MM.1S (cell line): ENCODE measurements at places on chromosomes 3 and 15.
A peak's percentile ranks its signal among the peaks of the same experiment; 100 is the strongest.

- no peak for DNase-seq
- no peaks in the 10 kb centered on the region for H3K36me3 ChIP-seq
- H3K4me3 ChIP-seq, result no peak overlapping the region
- peaks cover 7% of the 10 kb centered on the region for H3K4me1 ChIP-seq
- no peak overlapping the region for H3K27ac ChIP-seq
- H3K27me3 ChIP-seq, result peaks cover 73% of the 10 kb centered on the region
Measured at GRCh38 chr15:74208496-74208895, 5.9 kb upstream of the STRA6 start.

GRCh38 chr15:70269311-70269911 is 171.7 kb upstream of the TLE3 start:
- H3K36me3 ChIP-seq, result no peaks in the 10 kb centered on the region
- no peak for DNase-seq
- H3K4me1 ChIP-seq, result no peaks in the 10 kb centered on the region

DNA sequence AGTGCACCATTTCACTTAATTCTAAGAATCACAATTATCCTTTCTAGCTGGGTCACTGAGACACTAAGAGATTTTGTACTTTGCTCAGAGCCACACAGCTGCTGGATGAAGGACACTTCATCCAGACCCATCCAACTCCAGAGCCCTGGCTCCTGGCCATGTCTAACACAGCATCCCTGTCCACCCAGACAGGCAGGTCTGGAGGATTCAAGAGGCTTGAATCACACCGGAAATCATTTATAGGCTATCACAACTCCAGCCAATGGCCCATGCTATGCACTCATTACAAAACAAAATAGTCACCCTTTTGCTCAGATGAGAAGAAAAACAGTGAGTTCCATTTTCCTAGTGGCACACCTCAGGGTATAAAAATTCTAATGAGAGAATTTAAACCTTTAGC is 198.2 kb upstream of the LMCD1 start:
- no peak overlapping the region for H3K4me3 ChIP-seq
- no peaks in the 10 kb centered on the region for H3K36me3 ChIP-seq
- no peak overlapping the region for H3K27ac ChIP-seq
- no peaks in the 10 kb centered on the region for H3K27me3 ChIP-seq
- no peak for DNase-seq
- H3K4me1 ChIP-seq, result no peaks in the 10 kb centered on the region

DNA sequence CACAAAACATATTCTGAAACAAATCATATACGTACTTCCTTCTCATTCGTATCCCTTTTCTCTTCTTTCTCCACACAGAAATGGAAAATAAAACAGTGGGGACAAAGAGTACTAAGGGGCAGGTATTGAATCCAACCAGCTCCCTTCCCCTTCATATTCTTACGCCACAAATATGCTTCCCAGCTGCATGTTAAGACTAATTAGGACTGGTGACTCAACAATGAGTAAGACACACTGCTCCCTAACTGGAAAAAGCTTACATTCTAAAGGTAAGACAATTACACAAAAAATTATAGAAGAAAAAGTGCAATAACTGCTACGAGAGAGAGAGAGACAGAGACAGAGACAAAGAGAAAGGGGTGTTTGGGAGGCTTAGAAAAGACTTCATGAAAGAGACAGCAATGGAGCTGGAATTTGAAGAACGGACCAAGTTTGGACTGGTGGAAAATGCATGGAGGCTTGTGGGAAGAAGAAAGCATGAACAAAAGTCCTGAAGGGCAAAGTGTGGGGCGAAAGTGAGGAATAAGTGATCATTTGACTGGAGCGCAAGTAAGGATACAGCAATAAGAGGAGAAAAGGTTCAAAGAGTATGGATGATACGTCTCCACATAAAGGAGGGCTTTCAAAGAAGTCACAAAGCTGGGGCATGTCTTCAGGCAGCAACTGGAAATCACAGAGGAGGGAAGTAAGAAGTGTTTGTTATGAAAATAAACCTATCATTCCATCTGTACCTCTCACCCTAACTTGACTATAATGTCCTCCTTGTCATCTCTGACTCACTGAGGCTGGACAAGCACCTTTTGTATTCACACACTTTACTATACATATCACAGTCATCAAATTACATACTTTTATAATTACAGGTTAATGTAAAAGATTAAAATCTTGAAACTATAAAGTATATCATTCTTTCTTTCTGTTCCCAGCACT is 49.2 kb downstream of the RYK start:
- no peak overlapping the region for H3K4me3 ChIP-seq
- H3K27ac ChIP-seq, result no peak overlapping the region
- H3K36me3 ChIP-seq, result no peaks in the 10 kb centered on the region
- no peaks in the 10 kb centered on the region for H3K4me1 ChIP-seq
- no peaks in the 10 kb centered on the region for H3K27me3 ChIP-seq

DNA sequence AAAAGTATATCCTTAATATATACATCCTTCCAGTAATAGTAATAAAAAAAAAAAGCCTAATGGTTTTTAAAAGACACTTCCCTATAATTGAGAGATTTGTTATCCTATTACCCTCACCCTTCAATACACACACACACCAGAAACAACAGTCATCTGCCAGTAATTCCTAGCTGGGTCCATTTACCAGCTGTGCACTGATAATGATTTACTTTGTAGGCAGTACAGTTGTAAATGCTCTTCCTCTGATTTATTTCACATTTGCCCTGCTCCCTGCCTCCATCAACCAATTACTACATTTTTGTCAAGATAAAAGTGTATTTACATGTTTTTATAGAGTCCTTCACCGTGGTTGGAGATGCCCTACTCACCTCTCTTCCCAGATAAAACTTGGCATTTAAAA is 12.4 kb downstream of the TPM1 start:
- no peak for DNase-seq
- H3K27ac ChIP-seq, result no peak overlapping the region
- H3K36me3 ChIP-seq, result no peaks in the 10 kb centered on the region
- no peak overlapping the region for H3K4me3 ChIP-seq
- H3K27me3 ChIP-seq, result no peaks in the 10 kb centered on the region
- no peaks in the 10 kb centered on the region for H3K4me1 ChIP-seq

DNA sequence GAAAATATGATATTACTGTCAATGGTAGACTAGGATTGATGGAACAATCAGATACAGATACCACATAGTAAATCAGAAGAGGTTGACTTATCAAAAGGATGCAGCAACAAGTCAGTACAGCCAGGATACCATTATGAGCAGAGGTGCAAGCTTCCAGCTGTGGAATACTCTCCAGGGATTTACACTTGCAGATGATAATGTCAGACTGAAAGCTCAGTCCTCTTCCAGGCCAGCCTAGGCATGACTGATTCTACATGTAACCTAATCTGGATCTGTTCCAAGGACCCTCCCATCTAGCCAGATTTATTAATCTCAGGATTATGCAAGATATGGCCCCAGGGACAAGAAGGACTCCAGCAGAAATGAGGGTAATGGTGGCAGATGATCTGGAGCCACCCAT is 8.2 kb downstream of the FILIP1L start:
- no peaks in the 10 kb centered on the region for H3K27me3 ChIP-seq
- H3K27ac ChIP-seq, result peak overlapping the region; percentile 74; the same call in 1 of the 2 replicates
- peaks cover 34% of the 10 kb centered on the region for H3K4me1 ChIP-seq

DNA sequence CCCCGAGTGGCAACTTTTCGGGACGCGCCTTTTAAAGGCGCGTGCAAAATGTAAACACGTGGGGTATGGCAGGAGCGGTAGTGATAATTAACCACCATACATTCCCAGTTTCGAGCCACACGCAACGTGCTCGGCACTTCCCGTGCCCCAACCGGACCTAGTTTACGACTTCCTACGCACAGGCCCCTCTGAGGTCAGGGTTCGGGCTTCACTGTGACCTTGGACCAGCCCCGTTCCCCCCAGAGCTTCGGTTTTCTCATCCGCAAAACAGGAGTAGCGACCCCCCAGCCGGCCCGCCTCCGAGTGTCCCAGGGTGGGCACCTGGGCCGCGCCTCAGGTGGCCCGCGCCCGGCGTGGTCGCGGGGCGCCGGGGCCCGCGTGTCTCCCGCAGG is 451 bp downstream of the CHCHD4 start:
- H3K4me1 ChIP-seq, result peaks cover 56% of the 10 kb centered on the region
- H3K27me3 ChIP-seq, result no peaks in the 10 kb centered on the region
- DNase-seq, result peak; percentile 84

- H3K4me3 ChIP-seq, result no peak overlapping the region
- H3K4me1 ChIP-seq, result no peaks in the 10 kb centered on the region
- H3K27ac ChIP-seq, result no peak overlapping the region
- no peaks in the 10 kb centered on the region for H3K36me3 ChIP-seq
- no peaks in the 10 kb centered on the region for H3K27me3 ChIP-seq
Measured at GRCh38 chr3:49775538-49775937, 10.8 kb downstream of the IP6K1 start.

GRCh38 chr3:61638741-61639140 is 77.4 kb downstream of the PTPRG start:
- no peak for DNase-seq
- H3K27me3 ChIP-seq, result no peaks in the 10 kb centered on the region

- 0 out of 2 replicates have a peak, but pooled peaks cover 3% of the 10 kb centered on the region for H3K36me3 ChIP-seq
- peak overlapping the region; percentile 75 for H3K4me3 ChIP-seq
- no peaks in the 10 kb centered on the region for H3K27me3 ChIP-seq
- H3K27ac ChIP-seq, result no peak overlapping the region
Measured at GRCh38 chr3:51538115-51538458, 432 bp upstream of the RAD54L2 start.

- no peak for DNase-seq
- no peak overlapping the region for H3K4me3 ChIP-seq
- H3K4me1 ChIP-seq, result no peaks in the 10 kb centered on the region
- no peak overlapping the region for H3K27ac ChIP-seq
- H3K36me3 ChIP-seq, result no peaks in the 10 kb centered on the region
- H3K27me3 ChIP-seq, result no peaks in the 10 kb centered on the region
Measured at GRCh38 chr15:39889601-39890000, 30.5 kb downstream of the GPR176 start.

GRCh38 chr3:159898147-159898546 is 90.5 kb upstream of the IL12A start:
- no peak for DNase-seq
- no peaks in the 10 kb centered on the region for H3K27me3 ChIP-seq
- no peaks in the 10 kb centered on the region for H3K36me3 ChIP-seq

GRCh38 chr15:52150871-52151270 is 38.3 kb upstream of the BCL2L10 start:
- no peaks in the 10 kb centered on the region; the same call in 1 of the 2 replicates for H3K36me3 ChIP-seq
- 0 out of 2 replicates have a peak, but pooled peaks cover 8% of the 10 kb centered on the region for H3K4me1 ChIP-seq
- H3K27ac ChIP-seq, result no peak overlapping the region
- H3K27me3 ChIP-seq, result no peaks in the 10 kb centered on the region
- H3K4me3 ChIP-seq, result no peak overlapping the region

GRCh38 chr3:14210290-14210688 is 31.7 kb downstream of the LSM3 start:
- H3K4me1 ChIP-seq, result no peaks in the 10 kb centered on the region
- no peak overlapping the region for H3K4me3 ChIP-seq
- H3K27me3 ChIP-seq, result no peaks in the 10 kb centered on the region
- no peak for DNase-seq

- H3K4me1 ChIP-seq, result no peaks in the 10 kb centered on the region
- DNase-seq, result no peak
- H3K27ac ChIP-seq, result no peak overlapping the region
Measured at GRCh38 chr3:124261306-124261705, 269.4 kb upstream of the ROPN1 start.

DNA sequence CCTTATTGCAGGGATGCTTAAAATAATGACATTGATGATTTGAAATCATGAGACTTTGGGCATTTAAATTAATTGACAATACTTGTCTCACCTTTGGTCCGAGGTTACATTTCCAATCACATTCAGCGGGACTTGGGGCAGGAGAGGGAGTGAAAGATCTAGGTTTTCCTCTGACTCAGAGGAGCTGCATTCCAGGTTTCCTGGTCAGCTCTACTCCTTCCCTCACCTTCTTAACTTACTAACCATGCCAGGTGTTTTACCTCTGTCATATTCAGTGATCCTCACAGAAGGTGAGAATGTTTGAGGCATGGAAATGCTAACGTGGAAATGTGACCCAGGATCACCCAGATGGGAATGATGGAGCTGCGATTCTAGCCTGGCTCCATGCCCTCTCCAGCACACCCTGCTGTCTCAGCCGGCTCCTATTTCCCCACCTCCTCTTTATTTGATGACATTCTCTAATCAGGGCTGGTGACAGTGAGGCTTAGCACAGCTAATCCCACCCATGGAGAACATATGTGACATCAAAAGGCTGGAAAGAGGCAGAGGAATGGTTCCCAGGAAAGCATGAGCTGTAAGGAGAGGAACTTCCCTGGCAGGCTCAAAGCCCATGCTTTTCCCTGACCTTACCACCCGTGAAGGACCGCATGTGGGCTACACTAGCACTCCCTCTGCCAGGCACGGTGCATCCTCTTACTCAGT is 38.7 kb downstream of the THSD4 start:
- H3K4me3 ChIP-seq, result no peak overlapping the region
- H3K27me3 ChIP-seq, result no peaks in the 10 kb centered on the region
- H3K36me3 ChIP-seq, result no peaks in the 10 kb centered on the region

DNA sequence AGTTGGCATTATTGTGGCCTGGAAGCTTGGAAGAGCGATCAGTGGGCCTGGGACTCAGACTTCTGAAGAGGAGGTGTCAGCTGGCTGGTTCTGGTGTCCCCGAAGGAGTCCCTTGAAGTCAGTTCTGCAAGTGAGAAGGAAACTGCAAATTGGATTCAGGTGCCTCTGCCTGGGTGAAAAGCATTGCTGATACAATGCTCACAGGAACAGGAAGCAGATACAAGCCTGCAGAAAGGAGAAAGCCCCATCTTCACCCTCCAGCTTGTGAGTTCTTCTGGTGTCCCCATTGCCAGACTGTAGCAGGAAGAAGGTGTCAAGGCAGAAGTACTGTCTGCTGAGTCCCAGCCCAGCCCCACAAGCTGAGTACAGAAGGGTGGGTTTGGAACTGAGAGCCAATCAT is 271.3 kb downstream of the PLOD2 start:
- no peak overlapping the region for H3K4me3 ChIP-seq
- no peaks in the 10 kb centered on the region for H3K4me1 ChIP-seq
- H3K27me3 ChIP-seq, result no peaks in the 10 kb centered on the region
- no peak for DNase-seq
- no peaks in the 10 kb centered on the region for H3K36me3 ChIP-seq
- no peak overlapping the region for H3K27ac ChIP-seq

DNA sequence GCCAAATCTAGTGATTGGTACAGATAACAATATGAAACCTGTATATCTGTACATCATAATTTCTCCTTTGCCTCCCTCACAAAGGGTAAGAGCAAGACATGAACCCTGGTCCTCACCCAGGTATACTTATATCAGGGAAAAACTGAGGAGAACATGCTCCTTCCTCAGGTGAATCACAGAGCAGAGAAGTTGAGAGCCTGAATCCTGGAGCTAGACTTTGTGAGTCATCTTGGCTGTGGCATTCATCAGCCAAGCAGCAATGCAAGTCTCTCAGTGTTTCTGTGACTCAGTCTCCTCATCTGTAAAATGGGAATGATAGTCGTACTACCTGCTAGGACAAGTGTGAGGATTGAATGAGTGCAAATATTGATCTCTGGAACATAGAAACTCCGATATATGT is 165.7 kb upstream of the ADAMTS9 start:
- no peaks in the 10 kb centered on the region for H3K36me3 ChIP-seq
- H3K27me3 ChIP-seq, result no peaks in the 10 kb centered on the region
- H3K4me3 ChIP-seq, result no peak overlapping the region
- no peak overlapping the region for H3K27ac ChIP-seq
